Stimulated activated CD4-positive, alpha-beta T cell treated with anti-CD3 and anti-CD28 coated beads, Interleukin-4, amount 100 ng/mL, for 48 hours (primary cell): ENCODE measurements at places on chromosomes 16 and 17.
A peak's percentile ranks its signal among the peaks of the same experiment; 100 is the strongest.

DNA sequence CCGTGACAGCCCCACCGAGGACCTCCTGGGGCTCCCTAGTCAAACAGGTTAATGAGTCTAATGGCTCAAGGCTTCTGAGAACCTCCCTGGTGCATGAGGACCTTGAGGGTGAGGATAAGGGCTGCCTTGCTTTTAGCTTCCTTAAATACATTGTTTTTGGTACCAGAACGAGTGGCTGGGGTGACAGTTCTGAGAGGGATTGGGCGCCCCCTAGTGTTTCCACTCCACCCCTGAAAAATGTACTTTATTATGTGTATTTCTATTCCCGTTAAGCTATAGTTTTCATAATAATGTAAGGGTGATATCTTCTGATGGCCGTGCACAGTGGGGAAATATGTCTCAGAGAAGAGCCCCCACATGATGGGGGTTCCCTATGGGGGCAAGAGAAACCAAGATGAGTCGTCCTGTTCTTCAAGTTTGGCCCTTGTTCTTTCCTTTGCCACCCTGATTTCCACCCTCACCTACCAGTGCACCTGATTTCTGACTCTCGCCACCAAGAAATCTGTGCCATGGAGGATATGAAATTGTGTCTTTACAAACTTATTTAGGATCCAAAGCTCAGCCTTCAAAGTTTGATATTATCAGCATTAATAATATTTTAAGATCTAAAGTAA is 14.5 kb upstream of the VWA3A start:
- peak; percentile 71 for DNase-seq

- DNase-seq = no peak
These were observed 149.1 kb downstream of the VPS53 start for GRCh38 chr17:565521-565920.

GRCh38 chr16:11072420-11073153 is 128.2 kb downstream of the CLEC16A start:
- no peak for DNase-seq

- no peak for DNase-seq
These were observed 115.2 kb downstream of the RBFOX3 start for GRCh38 chr17:79495665-79496064.

GRCh38 chr17:31724619-31725018 is 134.4 kb downstream of the COPRS start:
- DNase-seq = no peak

- no peak for DNase-seq
These were observed 617.0 kb upstream of the CDH5 start for GRCh38 chr16:65749506-65749905.

DNA sequence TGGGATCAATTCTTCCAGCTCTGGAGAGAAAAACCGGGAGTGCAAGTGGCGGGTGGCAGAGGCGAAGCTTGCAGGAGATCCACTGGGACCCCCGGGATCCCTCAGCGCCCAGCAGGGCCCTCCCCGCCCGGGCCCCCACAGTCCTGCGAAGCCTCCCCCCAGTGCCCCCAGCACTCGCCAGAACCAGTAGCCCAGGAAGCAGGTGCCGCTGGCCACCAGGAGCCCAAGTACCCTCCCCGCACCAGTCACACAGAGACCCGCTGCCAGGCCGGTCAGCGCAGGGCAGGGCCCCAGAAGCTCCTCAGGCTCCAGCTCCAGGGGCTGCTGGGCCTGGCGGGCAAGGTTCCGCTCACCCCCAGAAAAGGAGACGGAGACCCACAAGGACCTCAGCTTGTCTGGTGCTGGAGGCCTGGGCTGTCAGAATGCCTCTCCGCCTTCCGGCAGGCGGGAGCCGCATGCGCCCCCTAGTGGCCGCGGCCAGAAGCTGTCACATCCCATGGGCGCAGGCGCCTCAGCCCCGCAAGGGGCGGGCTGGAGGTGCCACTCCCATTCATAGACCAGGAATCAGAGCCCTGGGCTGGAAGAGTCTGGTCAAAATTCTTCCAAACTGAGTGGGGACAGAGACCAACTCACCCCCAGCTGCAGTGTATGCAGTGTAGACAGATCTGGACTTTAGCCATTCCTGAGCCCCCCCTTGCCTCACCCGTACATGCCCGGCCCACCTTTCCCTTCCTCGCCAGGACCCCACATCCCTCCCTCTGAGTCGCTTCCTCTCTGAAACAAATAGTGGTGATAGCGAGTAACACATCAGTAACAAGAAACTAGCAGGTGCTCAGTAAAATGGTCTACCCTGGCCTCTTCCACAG is 1002.3 kb downstream of the KCNJ18 start:
- DNase-seq = no peak

DNA sequence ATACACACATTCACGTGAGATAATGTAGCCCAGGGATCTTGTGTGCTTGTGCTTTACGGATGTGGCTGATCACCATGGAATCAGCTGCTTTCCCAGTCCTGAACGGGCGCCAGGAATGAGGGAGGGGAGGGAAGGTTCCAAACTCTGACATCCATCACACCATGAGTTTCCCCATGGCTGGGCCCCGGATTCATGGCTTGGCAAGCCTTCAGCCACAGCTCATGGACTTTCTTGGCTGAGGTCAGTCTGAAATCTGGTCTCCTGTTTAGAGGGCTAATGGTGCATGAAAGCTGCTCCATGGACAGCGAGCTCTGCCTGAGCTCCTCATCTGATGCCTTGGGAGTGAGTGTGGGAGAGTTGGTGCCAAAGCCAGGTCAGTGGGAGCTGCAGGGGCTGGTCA is 767.6 kb upstream of the EEF2KMT start:
- DNase-seq = no peak

GRCh38 chr17:57766318-57766943 is 21.3 kb upstream of the CCDC182 start:
- no peak for DNase-seq

DNA sequence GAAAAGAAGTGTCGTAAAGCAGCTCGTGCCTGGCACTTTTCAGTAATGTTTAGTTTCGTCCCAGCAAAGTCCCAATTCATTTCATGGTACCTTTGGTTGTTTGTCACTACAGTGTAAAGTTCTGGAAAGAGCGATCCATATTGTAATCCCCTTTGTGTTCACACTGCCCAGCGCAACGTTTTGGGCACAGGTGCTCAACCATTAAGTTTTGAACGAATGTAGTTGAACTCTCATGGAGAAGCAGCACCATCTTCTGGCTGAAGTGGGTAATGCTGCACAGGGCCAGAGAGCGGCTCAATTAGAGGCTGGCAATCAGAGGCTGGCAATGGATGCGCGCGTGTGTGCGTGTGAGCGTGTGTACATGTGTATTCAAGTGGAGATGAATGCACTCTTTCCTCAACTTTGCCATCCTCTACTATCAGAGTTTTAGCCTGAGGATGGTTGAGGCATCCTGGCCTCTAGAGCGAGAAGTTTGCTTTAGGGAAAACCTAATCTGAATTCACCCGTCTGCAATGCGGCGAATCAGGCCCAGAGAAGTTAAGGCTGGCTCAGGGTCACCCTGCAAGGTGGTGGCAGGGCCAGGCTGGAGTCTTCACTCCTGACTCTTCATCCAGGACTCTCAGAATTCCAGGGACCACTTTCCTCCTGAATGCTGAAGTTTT is 29.9 kb downstream of the DYNLL2 start:
- peak; percentile 88 for DNase-seq

- peak; percentile 59 for DNase-seq
These were observed 10.3 kb downstream of the NT5M start for GRCh38 chr17:17313350-17313991.

- no peak for DNase-seq
These were observed 31.4 kb downstream of the STX8 start for GRCh38 chr17:9544221-9544620.

GRCh38 chr17:2690165-2691068 is 21.1 kb downstream of the CLUH start:
- DNase-seq = no peak

DNA sequence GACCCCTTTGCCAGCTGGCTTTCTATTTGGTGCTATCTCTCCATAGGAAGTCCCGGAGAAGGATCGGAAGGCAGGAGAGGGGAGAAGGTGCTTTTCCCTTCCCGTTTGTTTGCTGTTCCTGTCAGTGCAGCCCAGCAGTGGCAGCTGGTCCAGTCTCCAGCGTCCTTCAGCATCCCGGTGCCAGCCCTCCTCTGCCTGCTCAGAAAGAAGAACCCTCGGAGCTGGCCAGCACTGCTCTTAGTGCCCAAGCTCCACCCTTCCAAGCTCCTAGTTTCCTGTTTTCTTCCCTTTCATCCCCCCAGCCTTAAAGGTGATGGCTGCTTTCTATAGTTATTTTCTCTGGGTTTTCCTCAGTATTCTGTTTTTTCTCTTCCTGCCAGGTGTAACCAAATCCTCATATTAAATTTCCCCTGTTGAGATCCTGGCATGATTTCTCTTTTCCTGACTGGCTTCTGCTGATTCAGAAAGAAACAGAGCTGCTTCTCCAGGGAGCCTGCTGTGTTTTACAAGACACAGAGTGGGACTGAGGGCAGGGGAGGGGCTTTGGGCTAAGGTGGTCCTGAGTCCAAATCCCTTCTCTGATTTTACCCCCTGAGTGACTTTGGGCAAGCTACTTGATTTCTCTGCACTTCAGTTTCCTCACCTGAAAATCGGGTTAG is 186.8 kb downstream of the COPRS start:
- DNase-seq = no peak

- DNase-seq = peak; percentile 65
These were observed 393 bp upstream of the PSMB10 start for GRCh38 chr16:67936880-67937605.

DNA sequence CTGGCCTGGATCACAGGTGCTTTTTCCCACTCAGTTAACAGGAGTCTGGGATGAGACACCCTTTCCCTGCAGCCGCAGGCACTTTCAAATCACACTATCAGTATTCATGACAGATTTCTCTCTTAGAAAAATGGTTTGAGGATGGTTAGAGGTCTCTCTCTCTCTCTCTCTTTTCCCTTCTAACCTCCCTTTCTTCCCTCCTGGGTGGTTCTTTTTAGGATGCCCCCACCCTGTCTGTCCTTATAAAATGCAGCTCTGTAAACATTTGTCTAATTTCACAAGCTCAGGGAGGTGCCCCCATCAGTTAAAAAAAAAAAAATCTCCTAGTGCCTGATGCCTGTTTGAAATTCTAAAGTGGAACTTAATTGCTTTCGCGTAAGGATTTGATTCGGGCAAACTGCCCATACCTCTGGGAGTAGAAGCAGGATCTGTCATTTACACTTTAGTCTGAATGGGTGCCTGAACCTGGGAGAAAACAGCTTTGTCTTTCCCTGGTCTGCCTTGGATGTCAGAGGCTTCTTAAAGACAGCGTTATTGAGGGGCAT is 158.8 kb downstream of the CCDC182 start:
- DNase-seq = no peak

GRCh38 chr17:33038740-33039139 is 47.1 kb downstream of the SPACA3 start:
- DNase-seq = no peak
